Stimulated activated CD8-positive, alpha-beta memory T cell treated with anti-CD3 and anti-CD28 coated beads, Interleukin-2, amount 100 ng/mL, for 1 hour (primary cell): ENCODE measurements at places on chromosomes 2 and 18.

DNA sequence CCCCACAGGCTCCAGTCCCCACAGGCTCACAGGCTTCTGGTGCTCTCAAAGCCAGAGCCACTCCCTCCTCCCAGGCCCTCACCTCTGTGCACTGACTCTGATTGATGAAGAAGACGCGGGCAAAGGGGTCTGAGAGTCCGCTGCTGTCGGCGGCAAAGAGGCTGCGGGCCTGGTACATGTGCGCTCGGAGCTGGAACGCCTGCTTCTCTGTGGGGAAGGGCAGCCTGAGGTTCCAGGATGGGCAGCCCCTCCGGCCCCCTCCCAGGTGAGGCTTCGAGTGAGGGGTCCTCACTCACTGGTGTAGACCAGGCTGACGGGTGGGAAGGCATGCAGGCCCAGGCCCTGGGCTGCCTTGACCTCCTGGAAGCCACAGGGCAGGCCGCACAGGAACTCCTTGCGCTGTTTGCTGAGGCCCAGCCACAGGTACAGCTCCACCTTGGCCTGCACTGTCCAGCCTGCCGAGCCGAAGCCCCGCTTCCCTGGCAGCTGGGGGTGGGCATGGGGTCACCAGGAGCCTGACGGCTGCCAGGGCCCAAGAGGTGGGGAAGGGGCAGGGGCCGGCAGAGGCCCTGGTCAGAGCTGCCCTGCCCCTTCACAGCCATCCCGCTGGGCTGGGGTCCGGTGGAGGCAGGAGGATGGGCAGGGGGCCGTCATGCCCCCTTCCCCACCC, 2.0 kb downstream of the OTOF start:
- no peak for DNase-seq

GRCh38 chr2:39023649-39024048, 97.2 kb downstream of the SOS1 start:
- DNase-seq: no peak

GRCh38 chr2:241842067-241842415, 16.7 kb downstream of the PDCD1 start:
- DNase-seq: no peak

GRCh38 chr2:23976883-23977282, 33.0 kb upstream of the MFSD2B start:
- no peak for DNase-seq

DNA sequence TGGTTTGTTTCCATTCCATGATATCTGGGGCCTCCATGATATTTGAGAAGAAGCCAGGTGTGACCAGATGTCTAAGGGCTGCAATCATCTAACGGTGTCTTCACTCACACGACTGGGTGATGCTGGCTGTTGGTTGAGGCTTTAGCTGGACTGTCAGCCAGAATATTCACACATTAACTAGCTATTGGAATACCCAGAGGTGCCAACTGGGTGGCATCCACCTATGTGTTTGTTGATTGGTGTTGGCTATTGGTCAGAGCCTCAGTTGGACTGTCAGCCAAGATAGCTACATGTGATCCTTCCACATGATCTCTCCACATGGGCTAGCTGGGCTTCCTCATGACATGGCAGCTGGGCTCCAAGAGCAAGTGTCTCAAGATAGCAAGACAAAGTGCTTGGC, 117.4 kb downstream of the CDCA7 start:
- no peak for DNase-seq
